ENCODE measurements at places on chromosomes 16 and 17. TPM values are rescaled to one million over a fixed set of nuclear protein-coding genes. Genes with fewer than 3 reads are reported as not detected.

ALDOA gene
- total RNA-seq = 887 TPM

DNA sequence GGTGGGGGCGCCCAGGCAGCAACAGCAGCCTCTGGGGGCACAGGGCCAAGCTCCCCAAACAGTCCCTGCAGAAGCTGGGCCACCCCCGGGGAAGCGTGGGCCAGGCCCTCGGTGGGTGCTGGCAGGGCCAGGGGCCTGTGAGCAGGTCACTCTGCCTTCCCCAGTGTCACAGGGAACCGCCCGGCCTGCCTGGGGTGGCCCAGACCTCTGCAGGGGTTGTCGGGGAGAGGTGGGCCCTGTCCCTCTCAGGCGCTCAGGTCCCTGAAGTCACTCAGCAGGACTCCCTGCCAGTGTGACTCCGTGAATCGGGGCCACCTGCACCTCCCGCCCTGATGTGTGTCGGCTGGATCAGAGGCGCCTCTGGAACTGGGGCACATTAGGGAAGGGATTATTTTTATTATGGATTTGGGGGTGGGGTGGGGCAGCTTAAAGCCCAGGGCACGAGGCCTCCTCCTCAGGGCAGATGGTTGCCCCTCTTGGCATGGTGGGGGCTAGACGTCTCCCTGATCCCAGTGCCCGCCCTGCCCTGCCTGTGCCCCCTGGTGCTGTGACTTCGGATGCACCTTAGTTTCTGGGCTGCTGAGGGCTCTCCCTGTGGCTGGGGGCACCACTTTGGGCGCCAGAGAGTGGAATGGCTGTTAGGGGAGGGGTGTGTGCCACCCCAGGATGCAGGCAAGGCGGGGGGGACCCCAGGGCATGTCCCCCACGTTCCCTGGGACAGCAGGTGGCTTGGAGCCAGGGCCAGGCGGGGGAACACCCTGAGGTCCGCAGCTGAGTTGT lies 1.2 kb upstream of the GNG13 start:
- no peak for DNase-seq

DNA sequence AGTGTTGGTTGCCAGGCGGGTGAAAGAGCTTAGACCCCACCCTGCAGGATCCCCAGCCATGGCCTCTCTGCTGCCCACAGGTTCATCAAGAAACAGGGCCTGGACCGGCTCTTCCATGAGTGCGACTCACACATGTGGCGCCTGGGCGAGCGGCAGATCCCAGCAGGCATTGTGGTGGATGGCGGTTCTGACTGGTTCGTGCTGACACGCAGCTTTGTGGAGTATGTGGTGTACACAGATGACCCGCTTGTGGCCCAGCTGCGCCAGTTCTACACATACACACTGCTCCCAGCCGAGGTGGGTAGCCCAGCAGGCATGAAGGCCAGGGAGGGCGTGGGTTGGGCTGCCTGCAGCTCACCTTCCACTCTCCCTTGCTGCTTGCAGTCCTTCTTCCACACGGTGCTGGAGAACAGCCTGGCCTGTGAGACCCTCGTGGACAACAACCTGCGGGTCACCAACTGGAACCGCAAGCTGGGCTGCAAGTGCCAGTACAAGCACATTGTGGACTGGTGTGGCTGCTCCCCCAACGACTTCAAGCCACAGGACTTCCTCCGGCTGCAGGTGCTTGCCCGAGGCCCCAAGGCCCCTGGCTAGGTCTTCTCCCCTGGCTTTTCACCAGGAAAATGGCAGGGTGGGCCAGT lies 9.9 kb downstream of the XYLT2 start:
- no peak for DNase-seq

DNA sequence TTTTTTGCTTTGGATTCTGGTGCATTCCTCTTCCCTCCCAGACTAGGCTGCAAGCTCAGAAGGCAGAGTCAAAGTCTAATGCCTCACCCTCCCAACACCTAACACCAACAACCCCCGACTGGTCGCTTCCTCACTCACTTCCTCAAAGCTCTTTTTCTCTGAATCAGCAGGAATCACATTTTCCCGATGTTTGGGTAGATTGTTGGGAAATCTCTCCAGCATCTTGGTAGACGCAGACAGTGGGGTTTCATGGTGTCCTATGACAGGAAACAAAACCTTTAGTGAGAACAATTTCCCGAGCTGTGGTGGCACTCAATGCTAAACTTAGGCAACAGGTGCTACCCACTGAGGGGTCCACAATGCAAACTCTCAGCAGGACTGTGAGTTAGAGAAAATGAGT lies 39.9 kb upstream of the ICAM2 start:
- no peak for DNase-seq

DNA sequence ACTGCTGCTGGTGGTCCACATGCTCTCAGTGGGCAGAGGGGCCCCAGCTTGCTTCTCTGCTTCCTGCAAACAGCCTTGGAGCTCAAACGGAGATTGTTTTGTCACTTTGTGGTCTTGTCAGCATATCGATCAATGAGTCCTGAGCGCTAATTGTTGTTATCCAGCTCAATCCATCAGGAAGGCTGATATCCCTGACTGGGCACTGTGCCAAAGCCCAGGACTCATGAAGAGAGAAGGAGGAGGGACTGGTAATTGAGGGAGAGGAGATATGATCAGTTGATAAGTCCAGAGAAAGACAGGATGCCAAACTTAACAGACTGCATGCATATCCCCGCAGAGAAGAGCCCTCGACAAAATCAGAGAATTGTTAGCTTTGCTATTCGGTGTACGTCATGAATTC lies 58.6 kb upstream of the DNAH9 start:
- DNase-seq = no peak

TLCD3B gene
- total RNA-seq = not detected

GRCh38 chr16:86581458-86581857 lies 3.1 kb downstream of the FOXL1 start:
- no peak for DNase-seq

MMP15 gene
- total RNA-seq = 3.4 TPM

GRCh38 chr17:10156599-10156947 lies 41.8 kb downstream of the GAS7 start:
- DNase-seq = no peak

ADPRM gene
- total RNA-seq = 12.3 TPM

PERCC1 gene
- not detected for total RNA-seq

DNA sequence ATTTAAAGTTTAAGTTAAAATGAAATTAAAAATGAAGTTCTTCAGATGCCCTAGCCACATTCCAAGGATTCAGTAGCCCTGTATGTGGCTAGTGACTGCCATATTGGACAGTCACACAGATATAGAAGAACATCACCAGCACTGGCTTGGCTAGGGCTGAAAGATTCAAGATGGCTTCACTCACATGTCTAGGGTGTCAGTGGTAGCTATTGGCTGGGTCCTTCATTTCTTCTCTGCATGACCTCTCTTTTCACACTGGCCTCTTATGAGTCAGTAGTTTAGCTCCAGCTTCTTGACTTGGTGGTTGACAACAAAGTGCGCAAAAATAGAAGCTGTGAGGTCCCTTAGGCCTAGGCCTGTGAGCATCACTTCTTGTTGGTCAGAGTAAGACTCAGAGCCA lies 1.7 kb upstream of the CDC27 start:
- no peak for DNase-seq

GRCh38 chr17:74568106-74568873 lies 981 bp upstream of the CD300H start:
- no peak for DNase-seq

GRCh38 chr17:14337596-14338079 lies 36.8 kb downstream of the HS3ST3B1 start:
- DNase-seq = no peak

DNA sequence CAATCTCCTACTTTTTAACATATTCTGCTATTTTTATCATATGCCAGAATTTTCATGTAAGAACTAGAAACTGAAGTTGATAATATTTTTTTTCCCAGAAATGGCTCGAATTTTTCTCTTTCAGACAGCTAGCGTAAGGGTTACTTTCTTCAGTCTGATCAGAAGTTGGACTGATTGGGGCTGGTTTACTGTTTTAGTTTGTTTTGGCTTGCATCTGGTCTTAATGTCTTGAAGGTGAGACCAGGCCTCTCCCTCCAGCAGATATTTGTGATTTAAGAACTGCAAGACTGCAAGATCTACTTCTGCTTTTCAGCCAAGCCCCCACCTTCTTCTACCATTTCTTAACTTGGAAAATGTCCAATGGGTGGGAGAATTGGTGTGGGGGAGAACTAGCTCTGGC lies 266.4 kb downstream of the HAPSTR1 start:
- no peak for DNase-seq

DNA sequence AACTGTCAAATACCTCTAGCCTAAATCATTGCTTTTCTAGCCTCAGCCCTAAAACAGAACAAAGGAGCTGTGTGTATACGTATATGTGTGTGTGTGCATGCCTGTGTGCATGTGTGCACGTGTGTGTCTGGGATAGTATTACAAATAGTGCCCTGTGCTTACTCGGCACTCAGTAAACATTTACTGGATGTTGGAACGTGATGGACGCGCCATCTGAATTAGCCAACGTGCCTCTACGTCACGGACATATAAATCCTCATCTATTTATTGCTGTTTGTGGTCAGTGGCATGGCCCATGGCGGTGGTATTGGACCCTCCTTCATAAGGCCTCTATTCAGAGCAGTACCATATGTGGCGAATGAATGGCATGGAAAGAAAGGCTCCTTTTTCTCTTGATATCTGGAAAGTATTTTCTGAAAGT lies 37.5 kb downstream of the WWP2 start:
- no peak for DNase-seq

DNA sequence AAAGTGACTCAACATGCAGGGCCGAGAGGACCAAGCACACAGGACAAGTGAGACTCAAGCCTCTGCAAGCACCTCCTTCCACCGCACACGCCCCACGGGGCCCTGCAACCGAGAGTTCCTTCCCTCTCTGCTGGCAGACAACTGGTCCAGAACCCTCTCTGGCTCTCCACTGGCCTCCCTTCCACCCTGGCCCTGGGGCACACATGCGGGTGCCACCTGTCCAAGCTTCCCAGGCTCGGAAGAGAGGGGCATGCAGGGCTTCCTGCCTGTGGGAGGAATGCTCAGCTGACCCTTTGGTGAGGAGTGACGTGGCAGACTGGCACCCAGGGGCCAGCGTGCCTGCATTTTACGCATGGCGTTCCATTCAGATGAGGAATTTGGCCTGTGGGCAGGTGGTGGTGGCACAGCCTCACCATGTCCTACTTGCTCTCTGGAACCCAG lies 59.8 kb downstream of the PIPOX start:
- peak; percentile 52 for DNase-seq

DNA sequence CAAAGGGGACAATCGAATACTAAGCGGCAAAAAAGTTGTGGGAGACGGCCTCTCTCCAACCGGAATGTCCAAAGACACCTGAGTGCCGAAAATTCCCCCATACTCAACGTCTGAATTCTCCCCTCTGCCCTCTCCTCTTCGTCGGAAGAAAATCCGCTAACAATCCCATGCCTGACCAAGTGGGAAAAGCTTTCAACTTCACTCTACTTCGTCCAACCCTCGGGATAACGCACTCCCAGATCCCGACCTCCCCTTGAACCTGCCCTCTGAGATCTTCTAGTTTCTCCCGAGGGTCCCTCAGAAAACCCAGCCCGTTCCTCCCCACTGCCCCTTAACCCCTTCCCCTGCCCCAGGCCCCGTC lies 961 bp downstream of the AMFR start:
- DNase-seq = no peak

- peak; percentile 69 for DNase-seq
Observed at GRCh38 chr16:88785106-88785924, at the start of gene PIEZO1. PIEZO1 (minus strand) TSS chr16:88785220; CDS start chr16:88784964, 256 bp downstream.

DNA sequence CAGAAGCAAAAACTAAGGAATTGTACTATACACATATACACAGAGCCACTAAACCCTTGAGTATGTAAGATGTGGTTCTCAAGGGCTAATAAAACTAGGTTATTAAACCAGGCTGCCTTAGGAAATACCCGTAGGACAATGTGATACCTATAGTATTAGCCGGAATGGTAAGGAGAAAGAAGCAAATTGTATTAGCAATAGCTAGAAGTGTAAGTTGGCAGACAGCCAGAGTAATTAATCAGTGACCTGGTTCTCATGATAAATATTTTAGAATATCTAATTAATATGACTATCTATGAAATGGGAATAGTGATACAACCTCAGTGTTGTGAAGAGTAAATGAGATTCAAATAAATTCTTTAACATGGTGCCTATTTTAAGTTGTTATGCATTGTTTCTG lies 18.6 kb downstream of the GDPD1 start:
- no peak for DNase-seq

- DNase-seq = no peak
Observed at GRCh38 chr17:19539841-19540311, 6.2 kb downstream of the SLC47A1 start.

All from Daoy (cell line).